ENCODE measurements at places on chromosomes 3 and 15.

GRCh38 chr3:150194957-150195356, 213.1 kb upstream of the TSC22D2 start:
- DNase-seq: no peak

- DNase-seq: peak; percentile 43
Measured at GRCh38 chr15:53072077-53072476, 281.9 kb upstream of the ONECUT1 start.

DNA sequence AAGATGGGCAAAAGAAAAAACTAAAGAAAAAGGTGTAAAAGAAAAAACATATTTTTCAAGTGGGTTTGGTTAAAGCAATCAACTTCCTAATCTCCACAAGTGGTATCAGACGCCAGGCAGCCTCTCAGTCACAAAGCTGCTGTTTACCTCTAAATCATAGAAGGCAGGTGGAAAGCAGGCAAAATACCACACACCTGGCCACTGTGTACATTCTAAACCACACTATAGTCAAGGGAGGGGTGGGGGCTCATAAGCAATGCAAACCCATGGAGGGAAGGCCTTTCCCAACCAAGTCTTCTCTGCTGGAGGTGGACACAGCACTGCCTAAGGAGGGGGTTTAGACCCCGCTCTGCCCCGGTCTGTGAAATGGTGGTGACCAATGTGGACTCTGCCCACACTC, 50.4 kb downstream of the MCF2L2 start:
- no peak for DNase-seq

- no peak for DNase-seq
Measured at GRCh38 chr3:66432767-66433521, 67.9 kb downstream of the LRIG1 start.

DNA sequence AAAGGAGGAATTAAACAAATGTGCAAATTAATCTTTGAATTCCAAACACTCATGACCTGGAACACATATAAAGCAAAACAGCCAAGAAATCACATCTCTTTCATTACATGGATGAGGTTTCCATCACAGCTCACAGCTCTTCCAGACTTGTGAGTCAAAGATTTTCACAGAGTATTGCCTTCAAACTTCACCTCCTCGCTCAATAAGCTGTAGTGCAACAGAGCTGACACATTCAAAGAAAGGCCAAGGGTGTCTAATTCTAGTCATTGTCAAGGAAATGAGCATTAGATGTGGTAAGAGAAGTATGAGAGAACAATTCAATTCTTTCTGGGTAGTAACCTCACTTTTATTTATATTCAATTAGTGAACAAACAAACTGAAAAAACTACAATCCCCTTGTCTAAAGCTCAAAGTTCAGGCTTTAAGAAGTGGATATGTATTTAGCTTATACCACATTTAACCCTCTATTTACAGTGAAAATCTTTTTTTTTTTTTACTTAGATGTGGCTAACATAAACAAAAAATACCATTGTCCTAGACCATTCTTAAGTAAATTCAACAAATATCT, 11.9 kb downstream of the WDR72 start:
- DNase-seq: no peak

DNA sequence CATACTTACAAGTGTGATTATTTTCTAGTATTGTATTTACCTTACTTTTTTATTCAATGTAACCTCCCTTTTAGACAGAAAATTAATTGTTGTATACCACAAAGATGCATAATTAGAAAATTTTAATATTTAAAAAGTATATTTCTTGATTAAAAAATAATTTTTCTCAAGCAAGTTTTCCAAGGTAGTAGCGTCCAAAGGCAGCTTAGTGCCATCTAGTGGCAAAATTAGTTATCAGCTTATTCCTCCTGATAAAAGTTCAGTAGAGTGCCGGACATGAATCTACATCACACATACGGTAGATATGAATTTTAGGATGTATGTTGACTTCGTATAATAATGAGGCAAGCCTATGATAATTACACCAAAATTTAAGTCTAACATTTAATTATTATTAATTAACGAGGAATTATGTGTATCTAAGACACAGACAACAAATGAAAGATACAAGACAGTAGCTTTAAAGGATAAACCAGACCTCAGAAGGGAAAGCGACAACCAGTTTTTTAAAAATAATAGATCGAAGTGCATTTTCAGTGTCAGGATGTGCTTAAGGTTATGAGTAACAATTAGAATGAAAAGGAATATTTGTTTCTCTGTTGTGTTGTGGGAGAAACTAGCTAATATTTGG, 405.9 kb downstream of the ROBO1 start:
- DNase-seq: no peak

GRCh38 chr3:66236281-66236680, 15.5 kb downstream of the SLC25A26 start:
- DNase-seq: no peak

DNA sequence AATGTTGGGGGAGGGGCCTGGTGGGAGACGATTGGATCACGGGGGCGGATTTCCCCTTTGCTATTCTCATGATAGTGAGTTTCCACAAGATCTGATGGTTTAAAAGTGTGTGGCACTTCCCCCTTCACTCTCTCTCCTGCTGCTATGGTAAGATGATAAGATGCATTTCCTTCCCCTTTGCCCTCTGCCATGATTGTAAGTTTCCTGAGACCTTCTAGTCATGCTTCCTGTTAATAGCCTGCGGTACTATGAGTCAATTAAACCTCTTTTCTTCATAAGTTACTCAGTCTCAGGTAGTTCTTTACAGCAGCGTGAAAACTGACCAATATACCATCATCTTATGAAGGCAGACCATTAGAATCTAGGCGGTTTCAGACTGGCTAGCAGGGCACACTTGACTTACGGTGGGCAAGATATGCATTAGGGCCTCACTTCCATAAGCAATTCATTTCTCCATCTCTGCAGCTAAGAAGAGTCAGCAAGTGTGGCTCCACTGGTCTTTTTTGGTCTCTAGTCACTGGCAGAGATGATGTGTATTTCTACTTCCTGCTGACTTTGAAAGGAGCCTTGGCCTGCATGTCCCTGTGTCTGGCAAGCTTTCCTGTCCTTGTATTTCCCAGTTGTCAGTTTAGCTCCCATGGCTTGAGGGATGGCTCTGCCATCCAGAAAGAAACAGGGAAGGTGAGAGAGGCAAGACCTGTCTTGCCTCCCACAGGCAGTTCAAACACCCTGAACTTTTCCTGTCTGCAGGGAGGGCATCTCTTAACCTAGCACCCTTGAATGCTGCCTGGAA, 109.0 kb upstream of the ADAMTS9 start:
- no peak for DNase-seq

DNA sequence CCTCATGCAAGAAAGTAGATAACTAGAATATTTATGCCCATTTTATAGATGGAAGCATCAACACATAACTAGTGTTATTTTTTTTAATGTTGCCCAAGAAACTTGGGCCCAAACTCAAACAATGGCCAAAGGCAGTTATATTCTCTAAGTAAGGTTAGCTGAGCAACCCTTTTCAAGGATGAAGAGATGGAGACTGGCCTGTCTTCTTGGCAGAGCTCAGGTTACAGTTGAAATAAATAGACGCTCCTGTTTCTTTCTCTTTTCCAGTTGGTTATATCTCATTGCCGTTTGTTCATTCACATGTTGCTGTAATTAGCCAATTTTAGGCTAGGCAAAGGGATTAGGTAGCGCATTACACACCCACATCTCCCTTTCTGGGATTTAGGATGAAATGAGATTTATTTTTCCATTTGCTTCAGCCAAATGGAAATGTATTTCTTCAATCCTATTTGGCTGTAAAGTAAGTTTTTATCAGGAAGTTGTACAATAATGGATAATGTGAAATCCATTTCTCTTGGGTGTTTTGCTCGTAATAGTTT, 93.2 kb downstream of the CMSS1 start:
- DNase-seq: no peak

GRCh38 chr3:42666577-42666998, 13.1 kb downstream of the ZBTB47 start:
- no peak for DNase-seq

DNA sequence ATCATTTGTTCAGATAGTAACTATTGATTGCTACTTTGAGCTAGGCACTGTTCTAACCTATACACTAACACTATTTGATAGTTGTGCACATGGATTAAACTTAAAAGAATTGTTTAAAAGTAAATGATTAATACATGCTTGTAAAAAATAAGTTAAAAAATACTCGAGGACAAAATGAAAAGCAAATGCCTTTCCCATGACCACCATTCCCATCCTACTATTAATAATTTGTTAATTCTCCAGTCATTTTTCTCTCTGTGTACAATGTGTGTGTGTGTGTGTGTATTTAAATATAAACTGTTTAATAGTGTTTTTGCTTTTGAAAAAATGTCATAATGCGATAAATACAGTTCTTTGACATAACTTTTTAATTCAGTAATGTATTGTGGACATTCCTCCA, 78.7 kb upstream of the KCNMB2 start:
- no peak for DNase-seq

DNA sequence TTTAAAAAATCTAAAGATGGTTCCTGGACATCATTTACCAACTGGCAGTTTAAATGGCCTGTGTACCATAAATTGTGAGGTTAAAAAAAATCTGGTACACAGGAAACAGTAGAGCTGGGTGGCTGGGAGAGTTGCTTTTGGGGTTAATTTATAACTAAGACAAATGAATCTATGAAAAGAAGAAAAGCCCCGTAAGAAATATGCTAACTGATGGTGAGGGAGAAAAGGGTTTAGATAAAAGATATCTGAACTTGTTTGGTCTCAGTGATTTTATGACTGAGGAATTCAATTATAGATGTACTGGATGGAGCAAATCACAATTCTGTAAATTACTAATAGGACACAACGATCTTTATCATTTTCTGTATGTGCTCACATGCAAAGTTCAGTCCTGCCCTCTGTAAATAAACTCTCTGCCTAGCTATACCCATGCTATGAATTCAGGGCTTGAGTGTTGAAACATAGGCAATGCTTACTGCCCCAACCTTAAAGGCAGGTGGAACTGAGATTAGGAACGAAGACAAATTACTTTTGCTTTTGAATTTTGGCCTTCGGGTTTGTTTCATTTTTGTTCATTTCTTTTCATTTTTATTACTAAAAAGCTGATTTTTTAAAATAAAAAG, 28.0 kb downstream of the PPARG start:
- DNase-seq: no peak

GRCh38 chr3:127182431-127182830, 10.5 kb upstream of the PRR23E start:
- no peak for DNase-seq

- no peak for DNase-seq
Measured at GRCh38 chr3:179697736-179698332, 45.0 kb downstream of the USP13 start.

DNA sequence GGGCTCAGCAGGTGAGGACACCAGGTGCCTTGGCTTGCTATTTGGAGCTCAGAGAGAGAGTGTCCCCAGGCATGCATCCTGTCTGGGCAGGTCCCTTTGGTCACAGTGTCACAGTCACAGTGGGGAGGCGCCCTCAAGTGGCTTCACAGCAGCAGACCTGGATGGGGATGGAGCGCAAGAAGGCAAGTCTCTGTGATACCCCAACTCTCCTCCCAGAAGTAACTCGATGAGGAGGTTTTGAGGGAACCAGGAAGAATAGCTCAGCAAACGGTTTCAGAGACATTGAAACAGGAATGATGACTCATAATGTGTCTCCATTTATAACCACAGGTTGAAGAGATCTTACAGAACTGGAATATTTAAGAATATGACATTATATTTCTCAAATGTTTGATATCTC, 66.5 kb upstream of the SH3GL3 start:
- DNase-seq: peak; percentile 69

DNA sequence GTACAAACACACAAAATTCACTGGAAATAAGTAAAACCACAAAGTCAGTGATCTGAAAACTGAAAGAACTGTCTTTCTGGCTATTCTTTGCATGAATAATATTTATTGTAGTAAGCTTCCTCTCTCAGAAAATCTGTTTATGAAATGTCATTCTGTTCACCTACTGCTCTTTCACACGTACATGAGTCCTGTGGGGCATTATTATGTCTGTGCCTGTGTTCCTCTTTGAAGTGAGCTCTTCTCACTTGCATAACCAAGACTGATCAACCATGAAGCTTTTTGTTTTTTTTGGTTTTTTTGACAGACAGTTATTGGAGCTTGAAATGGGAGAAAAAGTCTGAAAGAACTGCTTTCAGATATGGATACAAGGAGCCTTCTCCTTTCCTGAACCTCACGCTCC, 195.8 kb downstream of the PLCH1 start:
- no peak for DNase-seq

- DNase-seq: no peak
Measured at GRCh38 chr3:183485093-183485492, 56.7 kb upstream of the MCF2L2 start.

DNA sequence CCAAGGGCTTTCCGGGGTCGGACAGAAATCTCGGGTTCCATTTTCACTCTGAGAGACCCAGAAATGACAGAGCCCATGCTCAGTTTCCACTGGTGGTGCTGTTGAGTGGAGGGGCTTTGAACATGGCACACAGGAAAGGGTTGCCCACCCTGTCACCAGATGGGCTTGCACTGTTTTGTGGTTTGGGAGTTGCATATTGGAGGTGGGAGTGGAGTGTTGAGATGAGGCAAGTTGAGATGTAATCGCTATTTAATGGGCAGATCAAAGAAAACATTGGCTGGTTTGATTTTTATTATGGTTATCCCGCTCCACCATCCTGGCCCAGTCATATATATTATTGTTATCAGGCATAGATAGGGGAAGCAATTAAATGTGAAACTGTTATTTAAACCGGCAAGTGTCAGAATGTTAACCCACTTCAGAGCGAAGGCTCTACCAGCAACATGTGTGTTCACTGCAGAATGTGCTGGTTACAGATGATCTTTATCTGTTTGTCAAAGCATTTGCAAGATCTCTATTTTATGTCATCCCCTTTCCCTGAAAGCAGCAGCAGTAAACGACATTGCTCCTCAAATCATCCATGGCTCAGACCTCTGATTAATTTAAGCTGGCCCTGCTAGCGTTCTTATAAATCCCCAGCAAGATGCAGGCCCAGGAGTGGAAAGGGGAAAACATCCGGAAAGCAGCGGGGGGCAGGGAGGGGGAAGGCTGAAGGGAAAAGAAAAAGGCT, 58.3 kb upstream of the TSEN2 start:
- DNase-seq: no peak

DNA sequence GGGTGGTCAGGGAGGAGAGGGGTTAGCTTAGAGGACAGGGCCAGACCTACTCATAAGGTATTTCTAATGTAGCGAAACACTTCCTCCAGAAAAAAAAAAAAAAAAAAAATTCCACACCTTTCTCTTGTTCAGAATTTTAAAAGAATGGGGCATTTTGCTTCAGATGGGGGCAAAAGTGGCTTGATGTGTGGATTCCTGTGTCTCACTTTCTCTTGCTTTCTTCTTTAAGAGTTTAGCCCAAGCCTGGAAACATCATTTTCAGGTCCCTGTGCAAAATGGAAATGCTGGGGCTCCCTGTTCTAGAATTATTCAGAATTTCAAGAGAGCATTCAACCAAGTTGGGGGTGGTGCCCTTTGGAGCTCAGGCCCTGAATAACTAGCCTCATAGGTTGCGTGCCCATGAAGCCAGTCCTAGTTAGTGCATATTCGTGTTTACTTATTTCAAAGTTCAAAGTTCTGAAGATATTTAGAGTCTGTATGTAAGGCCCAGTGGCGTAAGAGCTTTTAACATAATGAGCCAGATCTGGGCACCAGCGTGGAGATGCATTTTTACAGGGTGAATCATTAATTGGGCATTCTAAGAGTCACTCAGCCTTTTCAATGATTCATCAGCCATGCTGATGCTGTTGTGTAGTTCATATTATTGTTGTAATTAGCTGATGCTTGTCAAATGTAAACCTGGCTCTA, 104.5 kb downstream of the RPLP1 start:
- no peak for DNase-seq

GRCh38 chr15:90338532-90338931, 13.6 kb upstream of the ZNF774 start:
- no peak for DNase-seq
